ENCODE measurements at places on chromosomes 7 and 10. TPM values are rescaled to one million over a fixed set of nuclear protein-coding genes. Genes with fewer than 3 reads are reported as not detected.

DNA sequence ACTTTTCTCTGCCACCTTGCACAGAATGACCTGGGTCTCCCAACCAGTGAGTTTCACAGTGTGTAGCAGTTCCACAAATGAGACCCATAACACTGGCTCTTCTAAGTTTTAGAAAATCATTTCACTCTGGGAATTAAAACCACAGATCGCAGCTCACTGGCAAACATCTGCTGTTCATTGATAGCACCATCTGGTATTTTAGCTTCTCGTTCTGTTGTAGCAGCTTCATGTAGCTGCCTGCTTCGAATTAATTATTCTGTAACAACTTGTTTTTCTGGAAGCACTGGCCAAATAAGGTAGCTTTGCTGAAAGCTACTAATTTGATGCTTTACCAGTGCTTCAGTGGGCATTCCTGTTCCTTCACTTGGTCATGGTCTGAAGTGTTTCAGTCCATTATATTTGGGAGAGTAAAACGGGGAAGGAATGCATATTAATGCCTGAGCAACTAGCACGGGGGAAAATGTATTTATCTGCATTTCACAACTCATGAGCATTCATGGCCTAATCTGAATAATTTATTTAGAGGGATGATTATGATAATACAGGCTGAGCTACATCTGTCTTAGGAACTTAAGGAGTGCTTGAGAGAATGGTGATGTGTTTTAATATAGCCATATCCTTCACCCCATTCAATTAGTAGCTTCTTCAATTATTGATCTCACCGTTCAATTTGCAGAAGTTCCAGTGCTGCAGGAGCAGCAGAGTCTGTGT lies 447.4 kb downstream of the XPNPEP1 start:
- no peak for DNase-seq

Gene SYPL1
- 69.0 TPM for total RNA-seq

- peak; percentile 75 for DNase-seq
These were observed 8.0 kb upstream of the HSPB1 start for GRCh38 chr7:76294344-76295024.

Gene CC2D2B
- not detected for total RNA-seq

DNA sequence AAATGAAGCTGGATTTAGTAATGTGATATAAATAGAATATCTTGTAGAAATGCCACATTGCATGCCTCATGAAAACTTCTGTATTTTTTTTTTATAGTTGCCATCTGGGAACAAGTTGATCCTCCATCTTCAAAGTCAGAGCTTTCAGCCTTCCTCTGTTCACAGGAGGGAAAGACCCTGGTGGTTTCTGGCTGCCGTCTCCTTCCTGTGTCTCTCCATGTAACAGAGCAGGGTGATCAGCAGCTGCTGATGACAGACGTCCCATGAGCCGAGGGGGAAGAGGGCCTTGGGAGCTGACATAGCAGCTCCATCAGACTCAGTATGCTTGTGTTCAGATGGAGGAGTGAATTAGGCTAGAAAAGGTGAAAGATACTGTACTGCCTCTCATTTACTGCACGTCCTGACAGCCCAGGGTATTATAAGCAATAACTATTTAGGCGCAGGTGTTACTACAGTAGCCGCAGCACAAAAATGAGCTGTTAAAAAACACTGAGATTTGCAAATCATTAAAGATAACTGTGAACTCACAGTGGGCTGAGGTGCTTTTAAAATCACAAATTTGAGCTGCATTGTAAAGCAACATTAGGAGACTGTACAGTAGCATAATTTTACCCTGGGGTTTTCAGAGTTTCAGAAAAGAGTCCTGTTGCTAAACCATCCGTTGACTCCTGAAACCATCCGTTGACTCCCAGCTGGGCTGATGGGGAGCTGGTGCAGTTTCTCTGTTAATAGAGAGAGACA lies 103.3 kb downstream of the CFAP58 start:
- no peak for DNase-seq

DNA sequence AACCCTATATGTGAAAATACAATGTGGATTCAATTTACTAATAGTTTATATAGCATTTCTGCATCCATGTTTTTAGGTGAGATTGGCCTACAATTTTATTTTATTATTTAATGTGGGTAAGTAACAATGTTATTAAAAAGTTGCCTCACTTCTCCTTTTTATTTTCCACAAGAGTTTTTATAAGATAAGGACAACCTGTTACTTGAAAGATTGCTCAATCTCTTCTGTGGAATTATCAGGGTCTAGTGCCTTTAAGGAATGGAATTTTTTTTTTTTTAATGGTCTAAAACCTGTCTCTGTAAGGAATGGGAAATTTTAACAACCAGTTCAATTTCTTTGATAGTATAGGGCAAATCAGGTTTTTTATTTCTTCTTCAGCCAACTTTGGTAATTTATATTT lies 53.9 kb upstream of the RAB18 start:
- DNase-seq: peak; percentile 16

DNA sequence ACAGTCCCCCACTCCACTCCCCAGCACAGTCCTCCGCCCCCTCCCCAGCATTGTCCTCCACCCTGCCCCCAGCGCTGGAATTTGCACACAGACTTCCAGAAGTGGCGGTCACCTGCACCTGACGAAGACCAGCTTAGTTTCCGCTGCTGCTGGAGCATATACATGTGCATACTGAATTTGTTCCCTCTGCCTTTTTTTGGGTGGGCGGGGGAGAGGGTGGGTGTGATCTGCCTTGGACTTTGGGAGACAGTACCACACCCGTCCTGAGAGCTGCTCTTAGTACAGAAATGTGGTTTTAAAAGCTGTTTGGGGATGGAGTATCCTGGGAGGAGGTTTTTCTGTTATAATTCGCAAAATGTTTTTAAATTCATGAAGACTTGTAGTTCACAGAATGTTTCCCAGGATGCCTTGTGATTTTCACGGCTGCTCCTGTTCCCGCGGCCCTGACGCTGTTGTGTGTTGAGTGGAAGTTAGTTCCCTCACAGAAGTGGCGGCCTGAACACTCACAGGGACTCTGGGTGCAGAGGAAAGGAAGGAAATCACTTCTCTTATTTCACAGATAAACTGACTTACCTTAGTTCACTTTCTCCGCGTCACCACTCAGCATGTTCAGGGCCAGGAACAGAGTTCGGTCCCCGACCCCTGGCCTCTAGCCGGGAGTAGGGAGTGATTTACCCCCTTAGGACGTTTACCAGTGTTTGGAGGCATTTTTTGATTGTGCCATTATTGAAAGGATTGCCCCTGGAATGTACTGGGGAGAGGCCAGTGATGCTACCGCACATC lies 18.6 kb downstream of the PFKP start:
- DNase-seq: no peak

DNA sequence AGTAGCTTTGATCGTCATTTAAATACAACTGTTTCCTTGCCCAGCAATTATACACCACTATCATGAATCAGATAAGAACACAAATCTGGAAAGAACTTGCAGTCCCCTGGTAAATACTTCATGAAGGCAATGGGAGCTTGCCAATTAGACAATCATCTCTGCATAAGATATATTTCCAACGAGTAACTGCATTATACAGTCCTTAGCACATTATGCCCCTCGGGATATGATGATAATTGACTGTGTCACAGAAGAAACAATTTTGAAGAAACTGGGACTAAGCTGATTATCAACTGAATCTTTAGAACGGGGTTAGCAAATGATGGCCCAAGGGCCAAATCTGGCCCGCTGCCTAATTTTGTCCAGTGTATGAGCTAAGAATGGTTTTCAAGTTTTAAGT lies 155.7 kb downstream of the TRIL start:
- DNase-seq: no peak

DNA sequence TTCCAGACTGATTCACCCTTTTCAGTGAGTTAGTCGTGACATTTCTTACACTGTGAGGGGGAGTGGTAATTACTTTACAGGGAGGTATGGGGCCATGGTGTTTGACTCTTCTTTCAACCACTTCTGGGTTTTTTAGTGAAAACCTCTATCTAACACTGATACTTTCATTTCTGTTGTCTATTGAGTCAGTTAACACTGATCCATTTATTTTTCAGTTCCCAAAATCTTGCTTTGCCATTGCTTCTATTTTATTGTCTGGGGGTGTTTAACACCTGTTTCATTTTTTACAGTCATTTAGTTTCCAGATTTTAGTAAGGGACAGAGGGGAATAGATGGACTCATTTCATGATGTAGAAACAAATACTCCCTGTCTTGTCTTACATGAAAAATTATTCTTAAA lies 61.5 kb downstream of the HELLS start:
- no peak for DNase-seq

DNA sequence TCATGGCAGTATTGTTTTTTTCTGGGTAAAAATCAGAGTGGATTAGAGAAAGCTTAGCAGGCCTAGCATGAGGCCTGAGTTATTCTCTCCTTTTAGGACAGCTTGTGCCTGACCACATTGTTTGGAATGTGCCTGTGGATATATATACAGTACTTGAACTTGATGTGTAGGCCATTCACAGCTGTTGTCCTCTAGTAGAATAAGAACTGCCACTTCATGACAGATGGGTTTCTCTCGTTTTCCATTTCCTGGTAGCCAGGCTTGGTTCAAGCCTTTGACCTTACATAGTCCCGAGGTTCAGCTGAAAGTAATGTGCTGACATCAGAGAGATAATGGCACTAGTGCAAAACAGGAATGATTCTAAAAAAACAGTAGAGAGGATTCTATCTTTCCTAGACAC lies 473.9 kb downstream of the AUTS2 start:
- DNase-seq: no peak

Gene GSTO2
- 22.0 TPM for total RNA-seq

All from kidney epithelial cell (primary cell).